Ammon's horn (tissue), 1 donor: ENCODE measurements at places on chromosomes 4 and X.

GRCh38 chrX:28379103-28379502 is 208.1 kb upstream of the IL1RAPL1 start:
- no peak for DNase-seq

GRCh38 chr4:28792917-28793597 is 1927.1 kb upstream of the PCDH7 start:
- no peak for DNase-seq

DNA sequence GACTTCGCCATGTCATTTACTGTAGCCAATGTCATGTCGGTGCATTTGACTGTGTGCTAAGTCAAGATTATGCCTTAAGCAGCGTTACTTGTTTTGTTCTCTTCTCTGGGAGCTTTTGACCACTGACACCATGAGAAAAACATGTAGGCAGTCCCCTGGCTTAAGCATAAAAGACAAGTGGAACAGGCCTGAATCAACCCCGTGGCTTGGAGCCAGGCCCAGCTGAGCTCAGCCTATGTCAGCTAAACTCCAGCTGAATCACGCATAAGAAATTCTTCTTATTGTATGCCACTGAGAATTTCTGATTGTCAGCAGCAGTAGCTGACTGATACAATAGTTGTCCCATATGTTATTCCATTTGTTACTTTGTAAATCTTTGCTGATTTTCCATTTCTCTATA is 261.9 kb downstream of the CBLL2 start:
- DNase-seq, result no peak

DNA sequence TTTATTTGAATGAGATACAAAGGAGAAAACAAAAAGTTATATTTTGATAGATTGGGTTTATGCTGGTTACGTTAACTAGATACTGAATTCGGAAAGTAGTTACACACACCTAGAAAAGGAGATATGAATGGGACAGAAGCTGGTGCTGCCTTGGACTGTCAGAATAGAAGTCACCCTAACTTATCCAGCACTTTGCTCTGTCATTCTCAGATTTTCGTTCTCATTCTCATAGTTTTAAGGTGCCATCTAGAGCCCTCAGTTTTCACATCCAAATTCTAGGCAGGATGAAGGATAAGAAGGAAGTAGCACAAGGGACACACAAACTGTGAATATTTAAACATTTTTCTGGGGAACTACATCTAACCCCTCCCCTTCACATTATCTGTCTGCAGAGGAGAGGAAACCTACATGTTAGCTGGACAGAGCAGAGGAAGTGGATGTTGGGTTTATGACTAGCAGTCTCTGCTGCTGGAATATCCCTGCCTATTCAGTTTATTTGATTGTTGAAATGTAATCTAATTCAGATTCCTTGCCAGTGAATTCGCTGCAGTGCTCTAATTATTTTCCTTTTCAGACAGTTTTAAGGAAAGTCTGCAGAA is 521.9 kb downstream of the FAT4 start:
- no peak for DNase-seq

DNA sequence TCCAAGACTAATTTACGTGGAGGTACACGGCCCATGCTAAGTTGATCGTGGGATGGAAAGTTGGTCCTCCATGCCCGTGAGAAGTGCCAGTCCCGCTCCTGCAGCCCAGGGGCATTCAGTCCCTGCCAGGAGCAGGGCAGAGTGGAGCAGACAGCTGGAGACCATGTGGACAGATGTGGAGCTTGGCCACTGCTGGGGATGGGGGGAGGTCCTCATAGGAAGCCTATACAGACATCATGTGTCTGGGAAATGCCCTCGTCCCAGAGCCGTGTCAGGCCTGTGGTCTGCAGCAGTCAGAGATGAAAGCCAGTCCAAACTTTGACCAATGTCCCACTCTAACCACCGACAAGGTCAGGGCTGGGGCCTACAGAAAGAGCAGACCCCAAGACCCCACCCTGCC is 118.4 kb downstream of the CPZ start:
- DNase-seq, result no peak
